ENCODE measurements at places on chromosomes 5 and 9.
A peak's percentile ranks its signal among the peaks of the same experiment; 100 is the strongest.

DNA sequence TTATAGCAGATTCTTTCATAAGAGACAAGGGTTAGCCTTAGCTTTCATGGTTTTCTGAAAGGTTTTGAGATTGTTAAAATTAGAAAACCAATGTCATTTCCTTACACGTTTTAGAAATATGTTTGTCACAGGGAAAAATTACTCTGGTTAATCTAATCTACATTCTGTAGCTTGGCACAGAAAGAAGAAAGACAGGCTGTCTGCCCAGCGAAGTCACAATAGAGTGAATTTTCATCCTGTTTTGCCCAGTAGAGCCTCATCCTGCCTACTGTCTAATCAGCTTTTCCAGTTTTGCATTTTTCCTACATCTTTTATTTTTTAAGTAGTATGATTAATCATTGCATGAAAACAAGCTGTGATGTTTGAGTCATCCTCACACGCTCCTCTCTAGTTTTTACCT, 688.8 kb downstream of the MTRR start:
- no peak for DNase-seq

DNA sequence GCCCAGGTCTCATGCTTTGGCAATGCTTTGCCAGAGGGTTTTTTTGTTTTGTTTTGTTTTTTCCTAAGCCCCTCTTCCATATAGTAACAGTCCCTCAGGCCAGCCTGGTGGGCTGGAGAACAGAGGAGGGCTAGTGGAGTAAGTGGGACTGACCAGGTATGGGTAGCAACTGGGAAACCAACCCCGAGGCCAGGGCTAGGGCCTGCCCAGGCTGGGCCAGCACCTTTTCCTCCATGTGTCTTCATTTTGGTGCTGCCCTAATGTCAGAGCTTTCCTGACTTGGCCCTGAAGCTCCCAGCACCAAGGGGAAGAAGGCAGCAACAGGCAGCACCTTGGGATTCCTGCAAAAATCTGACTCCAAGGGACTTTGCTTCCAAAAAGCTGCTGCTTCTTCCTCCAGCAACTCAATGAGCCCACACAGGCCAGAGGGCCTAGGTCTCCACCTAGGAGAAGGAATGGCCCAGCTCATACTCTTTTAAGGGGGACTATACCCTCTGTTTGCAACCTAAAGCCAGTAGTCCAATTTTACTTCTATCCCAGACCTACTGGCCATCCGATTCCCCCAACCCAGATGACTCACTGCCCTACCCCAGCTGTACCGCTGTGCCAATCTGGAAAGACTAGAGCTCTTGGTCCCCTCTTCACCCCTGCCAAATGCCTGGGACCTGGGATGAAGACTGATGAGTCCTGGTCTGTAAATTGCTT, 105.1 kb downstream of the PSD2 start:
- no peak for DNase-seq

GRCh38 chr9:79020276-79020675, 551.5 kb upstream of the TLE4 start:
- DNase-seq, result no peak

DNA sequence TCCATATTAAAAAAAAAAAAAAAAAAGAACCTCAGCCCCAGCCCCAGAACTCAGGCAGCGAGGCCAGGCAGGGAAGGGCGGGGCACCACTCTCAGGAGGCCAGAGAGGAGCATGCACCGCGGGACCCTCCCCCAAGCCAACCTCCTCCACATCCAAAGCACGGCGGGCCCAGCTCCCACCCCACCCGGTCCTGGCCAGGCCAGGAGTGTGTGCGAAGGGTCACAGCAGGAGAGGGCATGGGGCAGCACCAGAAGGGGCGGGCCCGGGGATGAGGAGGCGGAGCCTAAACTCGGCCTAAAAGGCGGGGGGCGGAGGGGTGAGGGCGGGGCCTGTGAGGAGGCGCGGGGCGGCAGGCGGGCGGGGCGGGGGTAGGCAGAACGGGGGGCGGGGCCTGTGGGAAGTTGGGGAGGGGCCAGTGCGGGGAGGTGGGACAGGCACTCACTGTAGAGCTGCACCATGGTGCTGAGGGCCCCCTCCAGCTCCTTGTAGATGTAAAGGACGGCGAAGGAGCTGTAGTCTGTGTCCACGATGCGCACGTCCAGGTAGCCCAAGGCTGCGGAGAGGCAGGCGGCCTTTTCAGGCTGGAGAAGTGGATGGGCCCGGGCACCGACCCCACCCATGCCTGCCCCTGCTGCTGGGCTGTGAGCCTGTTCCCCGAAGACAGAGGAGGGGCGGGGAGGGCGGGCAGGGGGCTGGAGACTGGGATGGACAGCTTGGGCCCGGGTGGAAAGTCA, 1.2 kb downstream of the LCN15 start:
- no peak for DNase-seq

GRCh38 chr9:77215874-77216273, 38.5 kb downstream of the VPS13A start:
- DNase-seq, result peak; percentile 7

- peak; percentile 27 for DNase-seq
Observed at GRCh38 chr5:137822158-137822764, 45.4 kb upstream of the MYOT start.

DNA sequence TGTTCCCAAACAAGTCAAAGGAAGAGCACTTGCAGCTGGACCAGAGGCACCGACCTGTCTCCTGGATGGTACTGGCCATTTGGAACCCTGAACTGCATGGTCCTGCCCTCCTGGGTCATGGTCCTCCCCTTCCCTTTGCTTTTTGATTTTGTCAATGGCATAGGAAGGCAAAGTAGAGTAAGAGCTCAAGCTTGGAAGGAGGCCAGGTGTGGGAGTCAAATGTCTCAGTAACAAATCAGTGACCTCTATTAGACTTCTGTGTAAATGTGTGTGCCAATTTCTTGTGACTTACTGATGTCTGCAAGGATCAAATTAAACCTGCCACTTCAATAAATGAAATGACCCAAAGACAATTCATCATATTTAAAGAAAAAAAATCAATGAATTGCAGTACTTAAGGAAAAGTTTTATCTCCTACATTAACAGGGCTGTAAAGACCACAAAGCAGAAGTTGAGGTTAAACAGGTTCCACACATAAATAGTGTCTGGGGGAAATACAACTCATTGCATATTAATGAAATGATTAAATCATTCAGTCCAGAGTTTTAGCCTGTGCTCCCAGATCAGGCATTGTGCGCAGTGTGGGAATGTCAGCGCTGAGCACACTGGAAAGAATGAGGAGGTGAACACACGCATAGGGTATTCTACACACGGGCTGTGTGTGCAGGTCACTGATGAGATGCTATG, 32.7 kb downstream of the OSMR start:
- no peak for DNase-seq

DNA sequence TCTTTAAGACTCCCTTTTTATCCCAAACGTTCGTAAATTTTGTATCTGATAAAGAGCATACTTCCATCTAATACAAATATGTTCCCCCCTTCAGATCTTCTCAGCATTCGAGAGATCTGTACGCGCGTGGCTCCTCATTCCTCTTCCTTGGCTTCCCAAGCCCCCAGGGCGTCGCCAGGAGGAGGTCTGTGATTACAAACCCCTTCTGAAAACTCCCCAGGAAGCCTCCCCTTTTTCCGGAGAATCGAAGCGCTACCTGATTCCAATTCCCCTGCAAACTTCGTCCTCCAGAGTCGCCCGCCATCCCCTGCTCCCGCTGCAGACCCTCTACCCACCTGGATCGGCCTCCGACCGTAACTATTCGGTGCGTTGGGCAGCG, 19.9 kb downstream of the CDKN2A start:
- no peak for DNase-seq

DNA sequence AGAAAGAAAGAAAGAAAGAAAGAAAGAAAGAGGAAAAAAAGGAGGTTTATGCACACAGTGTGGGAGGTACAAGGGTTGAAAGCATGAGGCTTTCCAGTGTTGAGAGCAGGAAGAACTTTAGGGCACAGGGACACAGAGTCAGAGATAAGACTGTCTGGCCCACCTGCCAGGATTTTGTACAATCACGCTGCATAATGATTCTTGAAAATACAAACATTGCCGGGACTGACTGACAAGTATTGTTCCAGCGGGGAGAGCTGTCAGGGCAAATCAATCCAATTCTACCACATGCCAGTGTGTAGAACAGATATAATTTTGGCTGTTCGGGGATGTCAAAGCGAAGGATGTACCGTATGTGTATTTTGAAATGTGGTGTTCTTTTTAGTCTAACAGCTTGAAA, 254.7 kb downstream of the NTRK2 start:
- no peak for DNase-seq

- peak; percentile 75 for DNase-seq
Observed at GRCh38 chr5:35003018-35003957, 44.5 kb downstream of the AGXT2 start.

DNA sequence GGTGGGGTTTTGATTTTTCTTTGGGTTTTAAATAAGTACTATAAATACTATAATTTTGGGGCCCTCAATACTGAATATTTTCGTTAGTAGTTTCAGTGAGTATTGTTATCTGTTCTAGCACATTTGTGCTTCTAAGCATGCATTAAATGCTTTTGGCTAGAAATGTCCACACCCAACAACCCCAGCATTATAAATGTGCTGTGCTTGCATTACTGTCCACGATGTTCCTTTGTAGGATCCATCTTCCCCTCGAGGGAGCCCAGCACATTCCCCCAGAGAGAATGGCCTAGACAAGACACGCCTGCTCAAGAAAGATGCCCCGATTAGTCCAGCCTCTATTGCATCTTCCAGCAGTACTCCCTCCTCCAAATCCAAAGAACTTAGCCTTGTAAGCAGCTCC, 134.7 kb downstream of the TLE4 start:
- DNase-seq, result no peak

DNA sequence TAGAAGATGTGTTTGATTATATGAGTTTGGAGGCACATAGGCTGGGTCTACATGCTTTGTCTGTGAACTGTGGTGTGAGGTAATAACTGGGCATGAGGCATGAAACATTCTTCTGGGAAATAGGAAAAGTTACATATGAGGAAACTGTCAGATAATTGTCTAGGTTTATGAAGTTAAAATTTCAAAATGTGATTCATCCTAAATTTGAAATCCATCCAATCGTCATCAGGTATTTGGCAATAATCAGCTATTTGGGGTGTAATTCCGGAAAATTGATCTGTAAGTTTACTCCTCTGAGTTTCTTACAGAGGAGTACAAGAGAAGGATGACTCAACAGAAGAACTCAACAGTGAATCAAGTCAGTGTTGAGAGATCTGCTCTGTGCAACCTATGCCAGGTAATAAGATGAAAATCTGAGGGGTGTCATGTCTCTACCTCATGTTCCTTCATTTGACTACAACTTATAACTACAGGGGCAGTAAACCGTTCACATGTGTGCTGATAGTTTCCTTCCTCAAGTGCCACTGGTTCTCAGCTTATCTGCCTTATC, 1171.6 kb upstream of the CDH18 start:
- no peak for DNase-seq

DNA sequence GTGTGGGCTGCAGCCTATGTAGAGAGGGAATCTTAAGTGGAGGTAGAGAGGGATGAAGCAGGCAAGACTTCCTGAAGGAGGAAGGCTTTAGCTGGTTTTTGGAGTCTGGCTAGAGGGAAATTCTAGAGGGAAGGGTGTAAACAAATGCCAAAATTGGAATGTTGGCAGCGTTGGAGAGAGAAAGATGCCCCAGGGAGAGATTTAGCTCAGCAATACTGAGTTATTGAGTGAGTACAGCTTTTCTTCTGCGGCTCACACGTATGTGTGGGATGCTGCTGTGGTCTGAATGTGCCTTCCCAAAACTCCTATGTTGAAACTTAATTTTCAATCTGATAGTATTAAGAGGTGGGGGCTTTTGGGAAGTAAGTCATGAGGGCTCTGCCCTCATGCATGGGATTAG, 24.5 kb upstream of the GLRA1 start:
- no peak for DNase-seq

- no peak for DNase-seq
Observed at GRCh38 chr5:63726496-63726895, 235.7 kb downstream of the HTR1A start.

DNA sequence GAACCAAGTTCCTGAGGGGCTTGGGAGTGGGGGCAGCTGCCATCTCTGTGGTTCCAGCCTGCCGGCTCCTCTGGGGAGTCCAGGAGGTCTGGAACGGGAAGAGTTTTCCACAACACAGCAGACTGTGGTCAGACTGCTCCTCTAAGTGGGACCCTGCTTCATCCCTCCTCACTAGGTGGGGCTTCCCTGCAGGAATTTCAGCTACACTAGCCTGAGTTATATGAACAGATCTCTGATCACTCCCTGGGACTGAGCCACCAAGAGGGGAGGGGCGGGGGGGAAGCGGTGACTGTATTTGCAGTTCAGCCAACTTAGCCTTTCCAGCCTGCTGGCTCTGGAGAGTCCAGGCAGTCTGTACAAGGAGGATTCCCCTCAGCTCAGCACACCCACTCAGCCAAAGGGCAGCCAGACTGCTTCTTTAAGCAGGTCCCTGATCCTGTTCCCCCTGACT, 19.4 kb downstream of the DTWD2 start:
- peak; percentile 47 for DNase-seq

DNA sequence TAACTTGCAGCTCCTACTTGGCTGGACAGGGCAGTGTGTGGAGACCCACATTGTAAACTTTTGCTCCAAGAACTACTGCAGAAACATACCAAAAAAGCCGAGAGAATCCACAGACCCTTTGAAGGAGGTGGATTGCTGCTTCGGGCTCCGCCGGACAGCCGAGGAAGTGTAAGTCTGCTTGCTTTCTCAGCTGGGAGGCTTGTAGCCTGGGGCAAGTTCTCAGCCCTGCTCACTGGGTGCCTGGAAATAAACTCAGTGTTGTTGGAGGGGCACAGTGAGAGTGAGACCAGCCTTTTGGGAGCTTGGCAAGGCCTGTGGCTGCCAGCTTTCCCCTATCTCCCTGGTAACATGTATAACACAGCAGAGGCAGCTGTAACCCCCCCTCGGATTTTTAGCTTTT, 215.6 kb downstream of the SYK start:
- DNase-seq, result no peak

DNA sequence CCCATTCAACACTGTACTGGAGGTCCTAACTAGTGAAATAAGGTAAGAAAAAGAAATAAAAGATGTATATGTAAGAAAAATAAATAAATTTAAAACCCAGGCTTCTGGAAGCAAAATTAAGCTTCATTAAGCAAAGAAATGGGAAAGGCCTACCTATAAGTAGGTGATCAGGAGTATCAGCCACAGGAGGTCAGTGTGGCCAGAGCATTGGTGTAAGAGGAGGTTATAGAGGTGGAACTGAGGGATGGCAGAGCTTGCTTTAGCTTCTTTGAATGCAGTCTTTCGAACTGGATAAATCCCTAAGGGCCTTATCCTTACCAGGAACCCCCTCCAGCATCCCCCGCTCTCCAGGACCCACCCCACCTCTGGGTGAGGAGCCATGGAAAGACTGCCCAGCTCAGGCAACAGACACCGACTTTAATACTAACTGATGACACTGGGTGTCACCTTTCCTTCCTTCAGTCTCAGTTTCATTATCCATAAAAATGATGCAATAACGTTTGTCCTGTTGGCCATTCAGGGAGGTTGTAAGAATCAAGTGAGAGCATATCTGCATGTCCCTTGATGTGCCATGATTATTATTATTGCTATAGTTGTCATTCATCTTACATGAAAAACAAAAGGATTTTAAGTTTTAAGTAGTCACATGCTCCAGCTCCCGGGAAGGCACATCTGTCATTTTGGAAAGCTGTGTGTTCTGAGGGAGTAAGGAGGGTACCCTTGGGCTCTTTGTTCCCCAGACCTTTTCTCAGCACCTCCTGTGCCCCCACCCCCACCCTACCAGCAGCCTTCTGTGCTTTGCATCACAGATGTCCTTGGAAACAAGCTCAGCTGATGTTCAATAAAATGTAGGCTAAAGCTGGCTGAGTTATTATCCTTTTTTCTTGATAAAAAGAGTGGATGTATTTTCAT, 50.8 kb upstream of the CTNNA1 start:
- no peak for DNase-seq

Data from AG08396 (cell line).